ENCODE measurements at places on chromosomes 4 and X.

DNA sequence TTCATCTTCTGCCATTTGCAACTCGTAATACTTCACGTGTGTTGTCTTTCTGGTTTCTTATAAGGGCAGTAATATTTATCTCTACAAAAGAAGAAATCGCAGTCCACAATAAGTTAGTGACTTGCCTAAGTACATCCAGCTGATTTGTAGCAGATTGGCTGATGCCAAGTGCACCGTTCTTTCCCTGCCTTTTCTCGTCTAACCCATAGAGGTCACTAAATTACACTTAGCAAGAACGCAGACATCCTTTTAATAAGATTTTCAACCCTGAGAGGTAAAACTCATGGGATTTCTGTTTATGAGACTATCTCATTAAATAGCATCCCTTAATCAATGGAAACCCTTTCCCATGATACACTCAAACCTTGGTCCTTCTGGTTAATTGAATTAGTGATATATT lies 408.6 kb upstream of the ACTRT1 start:
- DNase-seq, result no peak

DNA sequence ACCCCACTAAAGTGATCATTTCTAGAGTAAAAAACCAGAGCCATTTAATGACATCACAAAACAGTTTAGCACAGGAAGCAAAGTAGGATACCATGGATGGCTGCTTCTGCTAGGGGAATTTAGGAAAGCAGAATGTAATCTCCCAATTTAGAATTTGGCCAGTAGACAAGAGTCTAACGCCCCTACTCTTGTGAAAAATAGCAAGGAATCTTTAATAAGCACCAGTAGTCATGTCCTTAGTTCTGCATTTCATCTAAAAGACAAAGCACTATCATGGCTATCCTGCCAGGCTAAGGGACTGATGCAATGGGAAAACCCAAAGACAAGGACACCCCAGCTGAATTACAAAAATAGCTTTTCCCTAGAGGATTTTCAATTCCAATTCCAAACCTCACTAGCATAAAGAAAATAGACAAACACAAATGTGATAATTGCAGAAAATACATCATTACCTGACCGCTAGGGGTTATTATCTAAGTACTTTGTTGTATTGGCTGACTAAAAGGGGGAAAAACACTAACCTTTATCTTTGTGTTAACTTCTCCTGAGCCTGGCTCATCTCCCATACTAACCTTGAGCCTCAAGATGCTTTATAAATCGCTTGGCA lies 2.6 kb upstream of the AMMECR1 start:
- no peak for DNase-seq

DNA sequence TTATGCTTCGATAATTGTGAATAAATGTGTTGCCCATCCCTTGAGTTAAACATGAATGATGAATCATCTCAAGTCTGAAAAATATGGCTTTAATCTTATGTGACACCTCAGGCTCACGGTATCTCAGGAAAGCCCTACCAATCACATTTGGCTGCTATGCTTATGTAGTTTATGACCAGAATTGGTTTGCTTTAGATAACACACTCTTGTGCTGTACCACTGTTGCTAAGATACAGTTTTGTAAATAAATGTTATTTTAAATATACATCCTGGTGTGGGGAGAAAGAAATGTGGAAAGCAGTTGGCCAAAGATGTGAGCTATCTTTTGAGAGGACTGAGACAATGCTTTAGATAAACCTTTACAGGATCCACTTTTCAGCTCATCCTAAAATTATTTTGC lies 63.2 kb downstream of the NPY1R start:
- DNase-seq, result no peak

DNA sequence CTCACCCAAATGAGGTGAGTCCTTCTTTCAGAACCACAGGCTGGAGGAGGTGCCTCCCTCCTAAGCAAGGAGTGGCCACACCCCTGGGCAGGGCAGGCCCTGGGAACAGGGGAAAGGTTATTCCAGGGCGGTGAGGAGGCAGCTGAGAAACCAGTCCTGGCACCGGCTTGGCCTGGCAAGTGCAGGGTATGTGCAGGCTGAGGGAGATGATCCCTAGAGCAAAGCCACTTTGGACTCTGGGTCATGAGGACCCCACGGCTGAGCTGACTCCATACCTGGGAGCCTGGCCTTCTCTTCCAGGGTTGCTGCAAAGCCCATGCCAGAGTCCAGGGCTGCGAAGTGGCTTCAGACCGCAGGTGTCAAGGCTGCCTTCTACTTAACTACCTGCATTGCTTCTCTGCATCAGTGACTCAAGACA lies 49.5 kb upstream of the HELT start:
- no peak for DNase-seq

- no peak for DNase-seq
Measured at GRCh38 chr4:40253906-40254305, 57.1 kb downstream of the RHOH start.

DNA sequence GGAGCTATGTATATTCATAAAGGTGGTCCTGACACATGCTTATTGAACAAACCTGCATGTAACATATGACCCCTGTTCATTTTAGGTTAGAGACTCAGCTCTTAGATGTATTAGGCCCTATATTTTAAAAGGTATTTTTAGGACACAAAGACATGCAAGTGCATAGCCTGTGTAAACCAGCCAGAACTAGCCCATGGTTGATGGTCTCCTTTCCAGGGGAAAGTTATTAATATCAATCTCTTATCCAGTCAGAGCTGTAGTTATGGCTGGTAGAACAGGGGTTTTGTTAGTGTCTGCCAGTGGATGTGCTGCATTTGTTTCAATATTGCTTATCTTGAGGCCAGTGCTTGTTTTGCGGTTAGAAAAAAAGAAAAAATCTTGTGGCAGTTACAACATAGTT lies 488.6 kb downstream of the KCTD8 start:
- no peak for DNase-seq

DNA sequence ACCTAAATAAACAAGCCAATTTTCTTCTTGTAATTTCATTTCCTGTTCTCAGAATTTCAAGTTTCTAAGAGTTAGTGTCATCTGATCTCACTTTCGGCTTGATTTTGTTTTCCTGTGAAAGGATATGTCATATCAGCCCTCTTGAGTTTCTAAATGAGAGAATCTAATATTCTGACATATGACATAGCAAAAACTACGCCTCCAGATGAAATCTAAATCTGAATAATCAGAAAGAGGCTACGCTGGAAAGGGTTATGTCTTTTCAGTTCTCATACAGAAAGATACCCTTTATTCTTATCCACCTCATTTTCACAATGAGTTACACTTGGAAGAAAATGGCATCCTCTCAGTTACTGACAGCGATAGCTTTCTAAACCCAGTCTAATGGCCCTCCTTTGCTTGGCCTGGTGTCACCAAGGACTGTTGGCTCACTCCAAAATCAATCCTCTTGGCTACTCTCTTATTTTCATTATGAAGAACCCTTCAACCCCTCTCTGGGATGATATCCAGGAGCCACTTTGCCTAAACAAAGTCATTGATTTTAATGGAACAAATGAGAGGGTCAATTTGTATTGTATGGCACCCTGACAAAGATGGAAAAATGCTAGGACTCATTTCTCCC lies 65.6 kb downstream of the ASB9 start:
- no peak for DNase-seq

DNA sequence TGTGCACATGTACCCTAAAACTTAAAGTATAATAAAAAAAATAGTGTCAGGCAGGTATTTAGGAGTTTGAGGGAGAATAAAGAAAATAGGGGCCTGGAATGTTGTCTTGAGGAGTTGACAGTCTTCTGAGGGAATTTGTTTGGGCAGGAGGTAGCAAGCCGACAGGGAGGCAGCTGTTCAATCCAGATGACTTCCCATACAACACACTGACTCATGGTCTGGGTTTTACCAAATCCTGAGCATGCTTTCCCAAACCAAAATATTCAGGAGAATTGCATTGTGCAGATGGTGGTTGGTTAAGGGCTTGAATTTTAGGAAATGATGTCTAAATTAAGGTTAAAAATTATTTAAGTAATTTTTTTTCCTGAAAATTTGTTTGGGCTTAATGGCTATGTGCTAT lies 430.0 kb downstream of the INPP4B start:
- no peak for DNase-seq

GRCh38 chr4:118865091-118865708 lies 23.5 kb upstream of the SYNPO2 start:
- no peak for DNase-seq

- DNase-seq, result no peak
Measured at GRCh38 chr4:102477657-102478056, 23.5 kb upstream of the NFKB1 start.

DNA sequence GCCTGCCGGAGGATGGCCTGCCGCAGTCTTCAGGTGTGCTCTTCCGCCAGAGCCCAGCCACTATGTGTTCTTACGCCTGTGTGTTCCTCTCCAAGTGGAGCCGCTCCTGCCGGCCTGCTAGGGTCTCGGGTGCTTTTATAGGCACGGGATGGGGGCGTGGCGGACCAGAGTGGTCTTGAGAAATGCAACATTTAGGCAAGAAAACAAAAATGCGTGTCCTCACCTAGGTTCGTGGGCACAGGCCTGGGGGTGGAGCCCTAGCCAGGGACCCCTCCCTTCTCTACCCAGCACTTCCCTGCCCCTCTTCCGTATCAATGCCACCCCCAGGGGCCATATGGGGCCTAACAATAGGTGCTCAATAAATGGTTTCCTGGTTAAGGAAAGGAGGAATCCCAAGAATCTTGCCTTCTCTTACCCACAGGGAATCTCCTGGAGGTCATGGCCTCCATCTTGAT lies 34.4 kb upstream of the LRBA start:
- no peak for DNase-seq

DNA sequence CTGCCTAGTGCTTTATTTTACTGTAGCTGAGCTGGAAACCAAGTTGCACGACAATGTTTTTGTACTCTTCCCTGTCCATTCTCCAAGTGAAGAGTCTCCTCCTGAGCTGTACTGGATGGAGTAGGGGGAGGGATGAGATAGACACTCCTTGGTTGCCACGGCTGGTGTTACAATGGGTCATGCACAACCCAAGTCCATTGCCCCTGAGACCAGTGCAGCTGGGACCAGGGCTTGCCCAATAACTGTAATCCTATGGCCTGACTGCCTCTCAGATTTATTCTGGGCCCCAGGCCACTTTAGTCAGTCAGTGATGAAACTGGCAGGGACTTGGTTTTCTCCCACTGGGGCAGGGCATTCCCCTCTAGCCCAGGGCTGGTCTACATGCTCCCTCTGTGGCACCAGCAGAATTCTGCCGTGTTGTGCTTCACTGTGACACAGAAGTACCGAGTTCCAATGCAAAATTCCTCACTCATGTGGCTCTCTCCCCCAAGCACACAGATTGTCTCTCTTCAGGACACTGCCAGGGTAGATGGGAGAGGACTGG lies 203.3 kb upstream of the PCDH18 start:
- DNase-seq, result no peak

DNA sequence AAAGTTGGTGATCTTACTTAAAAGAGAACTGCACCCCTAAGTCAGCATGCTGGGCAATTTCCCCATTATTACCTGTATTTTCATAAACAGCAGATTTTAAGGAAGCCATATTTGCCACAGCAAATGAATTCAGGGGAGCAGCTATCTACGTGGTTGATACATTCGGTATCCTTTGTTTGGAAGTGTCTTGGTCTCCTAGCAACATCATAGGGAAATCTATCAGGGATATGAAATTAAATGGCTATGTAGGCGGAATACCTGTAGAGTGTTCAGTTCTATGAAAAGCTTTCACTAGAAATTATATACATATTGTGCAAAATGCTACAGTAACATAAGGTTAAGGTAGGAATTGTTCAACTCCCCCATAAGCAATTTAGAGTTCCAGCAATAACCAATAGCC lies 157.2 kb upstream of the EMCN start:
- DNase-seq, result no peak

DNA sequence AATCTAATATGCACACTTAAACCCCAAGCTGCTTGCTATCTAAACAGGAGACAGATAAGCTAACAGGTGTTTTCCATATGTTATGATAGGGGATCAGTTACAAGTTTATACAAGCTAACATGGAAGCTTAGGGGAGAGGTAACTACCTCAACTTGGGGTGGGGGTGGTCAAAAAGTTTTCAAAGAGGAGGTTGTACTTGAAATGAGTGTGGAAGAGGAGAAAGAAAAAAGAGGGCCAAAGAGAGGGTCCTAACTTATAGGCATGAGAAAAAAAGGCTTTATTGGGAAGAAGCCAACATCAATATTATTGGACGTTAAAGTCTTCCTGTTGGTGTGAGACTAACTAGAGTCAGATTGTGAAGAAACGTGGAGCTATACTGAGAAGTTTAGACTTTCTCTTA lies 205.9 kb downstream of the NDST4 start:
- DNase-seq, result no peak

DNA sequence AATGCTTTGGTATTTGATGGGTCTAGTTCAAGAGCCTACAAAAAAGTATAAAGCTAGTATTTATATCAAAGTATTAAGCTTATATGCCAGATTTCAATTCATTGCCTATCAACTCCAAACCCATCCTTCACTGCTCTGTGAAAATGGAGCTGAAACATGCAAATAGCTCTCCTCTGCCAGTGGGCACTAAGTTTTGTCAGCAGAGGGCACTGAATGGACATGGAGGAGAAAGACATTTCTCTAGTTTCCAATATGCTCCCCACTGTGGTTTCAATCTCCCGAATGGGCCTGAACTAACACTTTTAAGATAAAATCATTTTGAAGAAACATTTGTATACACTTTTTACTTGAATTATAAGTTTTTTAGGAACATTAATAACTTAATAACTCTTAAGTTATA lies 12.4 kb downstream of the PPID start:
- DNase-seq, result no peak

DNA sequence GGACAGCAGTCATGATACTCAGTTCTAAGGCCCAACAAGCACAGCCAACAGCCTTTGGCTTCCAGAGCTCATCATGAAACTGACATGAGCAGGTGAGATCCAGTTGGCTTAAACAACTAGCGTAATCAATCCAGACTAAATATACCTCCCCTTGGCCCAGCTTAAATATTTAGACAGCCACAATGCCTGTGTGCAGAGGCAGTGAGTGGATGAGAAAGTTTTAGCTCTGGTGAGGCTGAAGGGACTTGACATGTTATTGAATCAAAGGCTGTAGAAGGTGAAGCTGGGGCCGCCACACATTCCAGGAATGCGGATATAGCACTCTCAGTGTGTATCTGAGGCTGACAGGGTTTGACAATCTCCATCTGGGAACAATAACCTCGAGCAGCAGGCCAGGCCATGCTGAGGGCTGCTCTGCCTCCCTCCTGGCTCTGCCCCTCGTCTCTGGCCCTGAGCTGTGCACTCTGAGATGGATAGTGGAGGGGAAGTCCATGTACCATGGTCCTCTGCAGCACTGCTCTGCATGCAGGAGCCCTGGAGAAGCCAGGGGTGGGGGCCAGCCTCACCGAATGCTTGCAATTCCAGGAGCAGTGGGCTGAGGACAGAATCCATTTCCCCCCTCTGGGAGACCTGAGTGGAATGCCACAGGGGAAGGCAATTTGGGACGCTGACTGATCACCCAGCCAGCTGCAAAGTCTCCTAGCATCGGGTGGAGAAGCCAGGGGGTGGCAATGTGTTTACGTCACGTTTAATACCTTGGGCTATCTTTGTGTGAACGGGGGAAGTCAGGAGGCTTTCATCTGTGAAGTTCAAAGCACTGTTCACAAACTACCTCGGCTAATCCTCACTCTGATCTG lies 37.3 kb upstream of the RASL11B start:
- DNase-seq, result no peak

DNA sequence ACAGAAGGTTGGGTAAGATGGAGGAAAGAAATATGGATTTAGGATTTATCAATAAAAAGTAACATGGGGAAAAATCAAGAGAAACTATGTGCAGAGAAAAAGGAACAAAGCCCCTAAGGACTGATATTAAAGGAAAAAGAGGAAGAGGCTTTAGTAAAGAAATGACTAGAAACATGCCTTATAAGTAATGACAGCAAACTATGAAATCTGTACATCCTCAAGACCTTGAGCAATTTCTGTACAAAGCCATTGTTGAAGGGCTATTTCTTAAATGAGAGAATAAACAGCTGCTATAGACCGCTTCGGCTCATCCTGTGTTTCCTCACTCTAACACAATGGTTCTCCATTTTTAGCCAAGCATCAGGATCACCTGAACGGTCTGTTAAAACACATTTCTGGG lies 180.3 kb upstream of the ATOH1 start:
- DNase-seq, result no peak

All from natural killer cell treated with Interleukin-12 subunit alpha and Interleukin-12 subunit beta and Interleukin-15 and Interleukin-18, amount 100 ng/mL, for 72 hours (primary cell).